Left renal pelvis (tissue), 4 donors: ENCODE measurements at places on chromosomes 11 and 22. TPM values are rescaled to one million over a fixed set of nuclear protein-coding genes. Genes with fewer than 3 reads are reported as not detected.

SNAP29 gene
- 33.9 TPM for polyA plus RNA-seq

SERPIND1 gene
- polyA plus RNA-seq: 2.0 TPM

USP2 gene
- 11.3 TPM for polyA plus RNA-seq

UBE2L3 gene
- 59.9 TPM for polyA plus RNA-seq

GAB4 gene
- polyA plus RNA-seq: not detected

C11orf97 gene
- not detected for polyA plus RNA-seq

DTX4 gene
- 31.2 TPM for polyA plus RNA-seq

SPI1 gene
- 7.8 TPM for polyA plus RNA-seq

GRCh38 chr11:126318574-126319373 lies 14.9 kb downstream of the DCPS start:
- DNase-seq: no peak

DNA sequence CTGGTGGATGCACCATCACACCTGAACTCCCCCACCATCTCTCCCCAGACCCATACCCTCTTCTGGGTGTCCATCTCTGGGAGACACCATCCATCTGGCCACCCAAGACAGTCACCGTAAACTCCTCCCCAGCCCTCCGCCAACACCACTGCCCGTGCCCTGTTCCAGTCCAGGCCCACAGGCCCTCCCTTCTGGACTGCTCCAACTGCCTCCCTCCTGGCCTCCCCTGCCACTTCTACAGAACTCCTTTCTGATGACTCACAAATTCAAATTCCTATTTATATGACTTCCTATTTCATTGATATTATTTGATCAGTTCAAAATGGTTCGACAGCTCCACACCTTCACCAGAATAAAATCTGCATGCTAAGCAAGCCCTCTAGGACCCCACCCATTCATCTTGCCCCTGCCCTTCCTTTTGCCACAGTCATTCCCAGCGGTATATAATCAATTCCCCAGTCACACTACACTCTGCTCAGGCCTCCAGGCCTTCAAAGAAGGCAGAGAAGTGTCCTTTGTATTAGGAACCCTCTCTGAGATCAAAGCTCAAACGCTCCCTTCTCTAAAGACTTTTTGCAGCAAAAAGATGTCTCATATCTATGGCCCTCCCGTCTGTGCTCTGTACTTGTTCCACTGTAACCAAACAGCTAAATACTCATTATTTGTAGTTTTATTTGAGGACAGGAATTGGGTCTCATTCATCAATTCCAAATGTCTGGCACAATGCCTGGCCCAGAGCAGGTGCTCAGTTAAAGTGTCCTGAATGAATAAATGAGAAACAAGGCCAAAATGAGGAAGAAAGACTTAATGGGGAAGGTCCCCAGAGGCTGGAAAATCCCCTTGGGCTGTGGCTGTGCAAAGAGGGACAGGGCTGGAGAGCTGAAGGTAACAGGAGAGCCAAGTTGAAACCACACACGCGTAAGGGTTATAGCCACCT lies 29.0 kb downstream of the MYH9 start:
- no peak for DNase-seq

GRCh38 chr22:23835484-23836144 lies 3.2 kb downstream of the DERL3 start:
- no peak for DNase-seq

GRCh38 chr11:36258730-36259360 lies 30.4 kb downstream of the COMMD9 start:
- peak; percentile 48 for DNase-seq

- no peak for DNase-seq
These were observed 1.5 kb downstream of the ANO9 start for GRCh38 chr11:440065-441042.

- no peak for DNase-seq
These were observed 166.1 kb upstream of the MTNR1B start for GRCh38 chr11:92803391-92803790.

DNA sequence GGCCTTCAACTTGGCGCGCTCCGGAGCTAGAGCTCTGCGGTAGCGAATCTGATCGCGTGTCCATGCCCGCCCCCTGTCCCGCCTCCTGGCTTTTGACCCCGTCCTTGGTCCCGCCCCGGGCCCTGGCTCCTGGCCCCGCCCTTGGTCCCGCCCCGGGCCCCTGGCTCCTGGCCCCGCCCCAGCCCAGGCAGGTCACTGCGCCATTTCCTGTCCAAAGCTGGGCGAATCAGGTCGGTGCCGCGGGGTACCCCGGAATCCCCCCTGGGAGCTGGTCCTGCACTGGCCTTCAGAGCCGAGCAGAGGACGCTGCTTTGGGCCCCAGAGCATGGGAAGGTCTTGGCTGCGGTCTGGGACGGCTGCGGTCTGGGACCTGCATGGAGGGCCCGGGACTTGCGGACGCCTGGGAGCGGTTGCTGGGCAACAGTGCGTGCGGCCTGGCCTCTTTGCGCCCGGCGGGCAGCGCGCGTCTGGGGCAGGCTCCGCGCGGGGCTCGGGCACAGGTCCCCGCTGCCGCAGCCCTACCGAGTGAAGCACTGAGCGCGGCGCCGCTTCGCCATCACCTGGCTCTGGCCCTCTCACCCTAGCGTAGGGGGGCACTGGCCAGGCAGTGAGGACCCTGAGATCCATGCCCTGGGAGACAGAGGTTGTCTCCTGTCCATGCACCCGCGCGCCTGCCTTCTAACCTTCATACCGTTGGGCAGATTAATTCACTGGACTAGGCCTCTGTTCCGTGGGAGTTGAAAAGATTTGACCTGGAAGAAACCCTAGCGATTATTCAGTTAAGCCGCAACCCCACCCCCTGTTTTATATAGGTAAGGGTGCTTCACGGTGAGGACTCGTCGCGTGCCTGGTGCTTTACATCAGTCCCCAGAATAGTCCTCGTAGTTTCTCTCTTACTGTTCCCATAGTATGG lies at the start of gene TTC12:
TTC12 (plus strand) TSS at position 195 of the 913 bp plus-strand sequence. CDS start 1,675 bp downstream, outside the sequence.
- peak; percentile 82 for DNase-seq

DNA sequence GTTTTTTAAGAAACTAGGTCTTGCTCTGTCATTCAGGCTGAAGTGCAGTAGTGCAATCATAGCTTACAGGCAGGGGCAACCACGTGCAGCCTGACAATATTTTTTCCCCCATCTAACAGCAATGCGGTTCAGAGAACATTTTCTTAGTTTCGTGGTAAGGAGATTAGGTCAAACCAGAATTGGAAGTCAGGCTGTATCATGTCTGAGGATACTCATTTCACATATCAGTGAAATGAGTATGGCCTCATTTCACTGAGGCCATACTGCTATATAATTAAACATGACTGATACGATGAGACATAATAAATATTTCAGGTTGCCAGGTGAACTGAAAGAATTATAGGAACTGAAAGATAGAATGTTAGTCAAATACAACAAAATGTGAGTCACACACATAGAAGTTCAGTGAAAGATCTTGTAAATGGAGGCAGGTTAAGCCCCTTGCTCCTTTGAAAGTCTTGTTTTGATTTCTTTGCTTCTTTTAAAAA lies 32.5 kb upstream of the IZUMO1R start:
- DNase-seq: no peak

- DNase-seq: peak; percentile 10
These were observed 704.3 kb downstream of the DLG2 start for GRCh38 chr11:84922836-84923235.

DNA sequence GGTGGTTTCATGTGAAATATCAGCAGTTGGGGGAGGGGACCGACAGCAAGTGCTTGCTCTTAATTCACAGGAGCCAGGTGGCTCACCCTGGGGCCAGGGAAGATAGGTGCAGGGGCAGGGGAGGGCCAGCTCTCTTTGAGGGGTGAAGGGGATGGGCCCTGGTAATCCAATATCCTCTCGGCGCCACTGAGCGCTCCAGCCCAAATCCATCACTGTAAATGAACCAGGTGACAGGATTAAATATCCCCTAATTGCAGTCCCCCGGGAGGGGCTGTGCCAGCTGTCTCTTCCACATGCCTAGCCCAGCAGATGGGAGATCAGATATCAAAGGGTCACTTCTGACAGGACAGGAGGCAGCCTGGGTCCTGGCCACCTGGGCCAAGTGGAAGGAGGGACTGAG lies 531.8 kb upstream of the CADM1 start:
- DNase-seq: no peak

DNA sequence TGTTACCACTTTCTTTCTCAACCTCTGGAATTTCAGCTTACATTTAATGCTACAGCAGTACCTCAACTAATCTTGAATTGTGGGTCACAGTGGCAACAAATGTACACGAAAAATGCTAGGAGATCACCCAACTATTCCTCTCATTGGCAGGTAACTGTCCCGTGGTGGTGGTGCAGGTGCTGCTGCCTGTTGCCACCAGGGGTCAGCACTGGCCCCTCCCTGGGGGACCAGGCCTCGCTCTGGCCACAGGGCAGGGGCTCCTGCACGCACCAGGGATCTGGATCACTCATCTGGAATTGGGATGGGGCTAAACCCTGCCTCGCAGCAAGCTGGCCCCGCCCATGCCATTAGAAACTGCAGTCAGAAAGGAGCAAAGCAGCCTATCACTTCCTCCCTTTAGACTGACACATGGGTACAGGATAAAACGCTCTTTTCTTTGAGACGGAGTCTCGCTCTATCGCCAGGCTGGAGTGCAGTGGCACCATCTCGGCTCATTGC lies 6.9 kb upstream of the POLDIP3 start:
- peak; percentile 58 for DNase-seq

DNA sequence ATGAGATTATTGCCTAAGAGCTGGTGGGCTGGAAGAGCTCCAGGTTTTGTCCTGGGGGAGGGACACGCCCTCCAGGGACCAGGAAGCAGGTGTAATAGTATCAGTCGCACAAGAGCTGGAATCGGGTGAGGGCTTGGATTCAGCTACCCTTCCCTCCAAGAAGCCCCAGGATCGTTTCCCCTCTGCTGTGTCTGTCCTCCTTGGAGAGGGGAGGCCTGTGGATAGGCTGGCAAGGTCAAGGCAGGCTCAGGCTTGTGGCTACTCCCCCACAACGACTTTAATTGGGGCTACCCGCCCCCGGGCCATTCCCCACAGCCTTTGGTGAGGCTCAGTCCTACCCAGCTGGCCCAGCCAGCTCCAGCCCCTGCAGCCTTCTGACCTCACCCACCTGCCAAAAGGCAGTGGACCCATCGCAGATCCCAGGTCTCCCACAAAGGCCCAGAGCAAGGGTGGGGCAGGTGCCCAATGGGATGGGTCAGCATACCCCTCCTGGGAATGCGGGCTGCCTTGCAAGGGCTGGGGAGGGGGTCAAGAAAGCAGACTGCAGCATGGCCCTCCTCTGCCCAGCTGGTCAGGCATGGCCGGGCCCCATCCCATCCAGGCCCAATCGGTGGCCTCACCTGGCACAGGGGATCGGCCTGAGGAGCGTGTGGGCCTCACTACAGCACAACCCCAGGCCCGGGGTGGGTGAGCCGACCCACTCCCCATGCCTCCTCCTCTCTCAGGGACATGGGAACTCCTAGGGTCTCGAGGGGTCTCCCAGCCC lies 1.0 kb downstream of the CTSD start:
- no peak for DNase-seq

DNA sequence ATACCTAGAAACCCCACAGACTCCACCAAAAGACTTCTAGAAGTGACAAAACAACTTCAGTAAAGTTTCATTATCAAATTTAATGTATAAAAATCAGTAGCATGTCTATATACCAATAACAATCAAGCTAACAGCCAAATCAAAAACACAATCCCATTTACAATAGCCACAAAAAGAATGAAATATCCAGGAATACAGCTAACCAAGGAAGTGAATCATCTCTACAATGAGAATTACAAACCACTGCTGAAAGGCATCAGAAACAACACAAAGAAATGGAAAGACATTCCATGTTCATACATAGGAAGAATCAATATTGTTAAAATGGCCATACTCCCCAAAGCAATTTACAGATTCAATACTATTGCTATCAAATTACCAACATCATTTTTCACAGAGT lies 46.0 kb downstream of the PRCP start:
- no peak for DNase-seq

DNA sequence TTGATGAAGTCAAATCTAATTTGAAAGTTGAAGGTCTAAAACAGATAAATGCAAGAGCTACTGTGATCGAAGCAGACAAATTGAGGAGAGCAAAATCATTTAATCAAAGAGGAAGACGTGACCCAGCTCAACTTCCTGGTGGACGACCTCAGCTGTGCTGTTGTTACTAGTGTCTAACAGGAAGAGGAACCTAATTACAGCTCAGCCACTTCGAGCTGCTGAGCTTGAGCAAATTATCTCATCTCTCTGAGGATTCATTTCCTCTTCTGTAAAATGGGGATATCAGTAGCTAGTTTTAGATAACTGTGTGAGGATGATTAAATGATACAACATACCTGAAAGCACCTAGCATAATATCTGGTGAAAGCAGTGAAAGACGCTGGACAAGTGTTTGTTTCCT lies 48.6 kb upstream of the OLFML1 start:
- DNase-seq: no peak

DNA sequence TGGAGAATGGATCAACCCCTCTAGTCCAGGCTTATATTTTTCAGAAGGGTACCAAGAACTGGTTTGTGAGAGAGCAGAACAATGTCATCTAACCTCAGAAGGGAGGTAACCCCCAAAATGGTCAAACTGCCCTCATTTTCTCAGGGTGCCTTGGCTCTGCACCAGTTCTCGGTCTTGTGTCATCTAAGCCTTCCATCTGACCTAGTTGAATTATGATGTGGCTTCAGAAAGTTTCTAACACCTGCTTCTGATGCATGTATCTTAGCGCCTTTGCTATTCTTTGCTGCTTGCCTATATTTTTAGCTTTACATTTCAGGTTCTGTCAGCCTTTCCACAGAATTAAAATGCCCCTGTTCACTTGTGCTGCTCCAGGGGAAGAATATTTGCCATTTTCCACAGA lies 91.7 kb upstream of the E2F8 start:
- DNase-seq: no peak

DNA sequence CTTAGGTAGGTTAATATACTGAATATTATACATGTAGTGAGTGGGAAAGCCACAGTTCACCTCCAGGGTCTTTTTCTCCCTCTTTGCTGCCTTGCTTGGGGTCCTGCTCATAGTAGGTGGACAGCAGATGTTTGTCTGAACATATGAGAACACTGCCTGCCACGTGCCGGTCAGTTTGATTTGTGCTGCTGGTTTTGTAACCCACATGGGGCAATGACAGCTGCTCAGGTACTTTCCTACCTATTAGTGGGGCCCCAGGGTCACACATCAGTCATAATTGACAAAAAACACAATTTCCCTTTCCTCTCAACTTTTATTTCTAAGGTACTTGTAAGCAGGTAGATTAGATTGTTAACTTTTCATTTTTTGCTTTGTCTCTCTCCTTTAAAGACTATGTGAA lies 43.8 kb downstream of the BMAL1 start:
- no peak for DNase-seq

- no peak for DNase-seq
These were observed 136.1 kb downstream of the DCDC1 start for GRCh38 chr11:31233425-31233824.
